GM23248 (cell line): ENCODE measurements at places on chromosomes 2 and 18.

- no peak for DNase-seq
Observed at GRCh38 chr2:222240676-222241049, 58.1 kb downstream of the PAX3 start.

DNA sequence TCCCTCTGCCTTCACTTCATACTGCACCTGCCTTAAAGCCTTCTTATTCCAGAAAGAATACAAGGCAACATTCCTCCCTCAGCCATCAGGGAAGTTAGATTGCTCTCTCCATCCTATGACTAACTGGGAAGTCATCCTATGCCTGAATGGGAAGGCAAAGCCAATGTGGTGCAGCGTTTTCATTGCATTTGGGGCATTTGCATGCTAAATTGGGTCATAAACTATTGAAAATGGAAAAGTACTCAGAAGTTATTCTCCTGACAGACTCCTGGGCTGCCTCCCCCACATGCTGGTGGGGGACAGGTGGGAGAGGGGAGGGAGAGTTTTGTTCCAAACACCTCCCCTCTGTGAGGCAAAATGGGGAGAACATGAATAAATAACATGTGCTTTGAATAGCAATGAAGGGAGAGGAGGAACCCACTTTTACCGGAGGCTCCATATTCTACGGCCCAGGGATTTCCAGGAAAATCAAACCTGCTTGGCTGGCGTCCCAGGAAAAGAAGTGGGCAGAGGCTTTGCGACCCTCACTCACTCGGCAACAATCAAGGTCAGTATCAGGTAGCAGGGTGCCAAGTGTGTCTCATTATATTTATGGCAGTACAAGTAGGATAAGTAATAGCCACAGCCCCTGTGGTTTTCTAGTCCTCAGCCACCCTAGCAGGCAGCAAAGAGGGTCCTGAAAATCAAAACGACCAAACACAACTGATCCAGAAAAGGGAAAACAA lies 84.1 kb downstream of the BOD1L2 start:
- DNase-seq: no peak

- DNase-seq: no peak
Observed at GRCh38 chr18:78722386-78722785, 257.2 kb upstream of the SALL3 start.

DNA sequence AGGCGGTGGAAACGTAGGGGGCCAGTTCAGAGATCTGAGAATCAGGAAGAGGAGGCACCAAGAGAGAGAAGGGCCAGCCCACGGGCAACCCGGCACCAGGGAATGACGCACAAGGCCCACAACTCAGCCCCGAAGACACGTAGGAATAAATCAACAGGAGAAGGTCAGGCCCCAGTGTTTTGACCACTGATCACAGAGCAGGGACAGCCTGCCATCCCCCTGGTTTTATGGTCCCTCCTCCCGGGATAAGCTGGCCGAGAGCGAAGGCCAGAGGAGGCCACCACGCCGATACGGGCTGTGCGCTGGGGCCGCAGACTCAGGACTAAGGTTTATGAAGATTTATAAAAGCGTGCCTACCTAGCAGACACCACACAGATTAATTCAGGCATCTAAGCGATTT lies 341.4 kb downstream of the ZNF516 start:
- DNase-seq: no peak

- DNase-seq: no peak
Observed at GRCh38 chr2:75764611-75765010, 53.9 kb upstream of the GCFC2 start.

- DNase-seq: no peak
Observed at GRCh38 chr2:38991899-38992298, 102.2 kb downstream of the ARHGEF33 start.

DNA sequence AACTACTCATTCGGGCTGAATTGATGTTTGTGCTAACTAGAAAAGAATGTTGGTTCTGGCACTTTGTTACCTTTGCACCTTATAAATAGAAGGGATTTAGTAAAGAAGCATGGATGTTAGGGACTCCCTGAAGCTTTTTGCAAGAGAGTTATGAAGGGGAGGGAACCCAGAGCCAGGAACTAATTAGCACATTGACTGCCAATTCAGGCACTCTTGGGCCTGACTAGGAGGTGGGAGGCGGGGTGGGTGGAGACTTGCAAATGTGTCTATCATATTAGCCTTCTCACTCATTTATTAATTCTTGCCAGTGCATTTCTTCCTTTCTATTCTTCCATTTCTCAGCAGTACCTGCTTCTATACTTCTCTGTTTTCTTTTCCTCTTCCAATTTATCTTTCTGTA lies 1022.4 kb downstream of the TMEM182 start:
- DNase-seq: no peak

DNA sequence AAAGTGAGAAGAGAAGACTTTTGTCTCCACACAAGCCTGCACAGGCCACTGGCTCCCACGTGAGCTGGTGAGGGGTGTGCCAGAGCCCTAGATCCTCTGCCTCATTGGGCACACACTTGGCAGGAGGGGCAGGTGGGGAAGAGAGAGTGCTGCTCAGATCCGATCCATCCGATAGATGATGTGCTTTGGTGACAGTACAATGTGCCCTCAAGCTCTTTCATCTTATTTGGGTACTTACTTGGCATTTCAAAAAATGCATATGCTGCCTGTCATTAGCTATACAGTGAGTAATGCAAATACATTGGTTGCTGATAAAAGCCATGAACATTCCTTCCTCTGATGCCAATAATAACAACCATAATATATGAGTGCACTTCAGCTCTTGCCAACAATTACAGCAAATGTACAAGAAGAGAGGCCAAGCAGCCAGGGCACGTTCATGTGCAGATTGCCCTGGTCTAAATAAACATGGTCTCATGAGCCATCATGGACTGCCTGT lies 255.3 kb downstream of the VAPA start:
- DNase-seq: peak; percentile 46

DNA sequence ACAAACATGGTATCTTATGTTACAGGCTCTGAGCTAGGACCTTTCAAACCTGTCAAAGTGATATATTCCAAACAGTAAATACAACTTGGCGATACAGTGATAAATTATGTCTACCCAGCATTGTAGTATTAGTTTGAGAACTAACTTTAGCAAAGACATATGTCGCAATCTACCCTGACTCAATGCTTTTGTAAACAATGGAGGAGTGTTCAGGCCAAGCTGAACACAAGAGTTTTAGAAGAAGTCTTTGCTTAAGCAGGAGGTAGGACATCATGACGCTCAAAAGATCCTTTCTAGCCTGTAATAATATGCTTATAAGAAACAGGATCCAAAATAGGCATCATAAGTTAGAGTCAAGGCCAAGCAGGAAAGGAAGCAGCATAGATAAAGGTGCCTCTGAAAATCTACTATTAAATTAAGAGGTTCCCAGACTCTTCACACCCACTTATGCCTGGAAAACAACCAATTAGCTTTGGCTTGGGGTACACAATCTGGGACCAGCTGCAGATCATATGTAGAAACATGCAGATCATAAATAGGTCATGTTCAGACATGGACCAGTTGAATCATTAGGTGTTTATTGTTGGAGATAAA lies 132.5 kb downstream of the CSRNP3 start:
- peak; percentile 84 for DNase-seq

DNA sequence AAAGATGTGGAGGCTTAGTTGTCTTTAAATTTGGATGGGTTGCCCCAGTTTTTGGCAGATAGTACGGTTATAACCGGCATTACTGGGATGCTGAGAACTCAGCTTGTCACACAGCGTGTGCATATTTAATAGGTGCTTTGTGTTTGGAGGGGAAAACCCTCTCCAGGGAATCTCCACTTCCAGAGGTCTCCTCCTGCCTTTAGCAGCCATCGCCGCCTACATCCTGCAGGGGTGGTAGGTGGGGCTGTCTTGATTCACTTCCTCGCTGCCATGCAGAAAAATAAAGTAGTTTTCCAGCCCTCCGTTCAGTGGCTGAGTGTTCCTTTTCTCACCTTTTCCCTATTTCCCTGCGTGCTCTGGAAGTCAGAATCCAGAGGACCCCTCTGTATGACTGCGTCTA lies 76.4 kb downstream of the ITGB1BP1 start:
- no peak for DNase-seq

GRCh38 chr2:228063558-228063957 lies 117.9 kb downstream of the SPHKAP start:
- DNase-seq: peak; percentile 36

GRCh38 chr2:239647052-239647819 lies 246.4 kb upstream of the HDAC4 start:
- DNase-seq: no peak

- DNase-seq: no peak
Observed at GRCh38 chr2:222595581-222595980, 60.3 kb downstream of the FARSB start.

- no peak for DNase-seq
Observed at GRCh38 chr18:45503990-45504389, 111.3 kb upstream of the SLC14A2 start.

GRCh38 chr2:173087214-173087581 lies 11.6 kb downstream of the MAP3K20 start:
- peak; percentile 33 for DNase-seq

DNA sequence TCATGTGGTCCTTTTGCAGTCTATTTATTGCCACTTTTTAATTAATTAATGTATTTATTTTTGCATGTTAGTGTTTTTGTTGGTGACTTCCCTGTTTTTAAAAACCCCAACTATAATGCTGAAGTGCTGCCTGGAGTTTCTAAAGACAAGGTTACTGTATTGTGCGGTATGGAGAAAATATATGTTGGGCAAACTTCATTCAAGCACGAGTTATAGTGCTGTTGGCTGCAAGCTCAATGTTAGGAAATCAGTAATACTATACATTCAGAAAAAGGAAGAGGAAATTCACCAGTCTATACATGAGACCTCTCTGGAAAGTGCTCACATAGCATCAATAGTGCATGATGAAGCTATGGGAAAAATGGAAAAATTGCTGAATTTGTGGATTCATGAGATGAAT lies 15.4 kb upstream of the RBMS1 start:
- no peak for DNase-seq

- DNase-seq: no peak
Observed at GRCh38 chr18:39746201-39746600, 2180.6 kb upstream of the CELF4 start.

DNA sequence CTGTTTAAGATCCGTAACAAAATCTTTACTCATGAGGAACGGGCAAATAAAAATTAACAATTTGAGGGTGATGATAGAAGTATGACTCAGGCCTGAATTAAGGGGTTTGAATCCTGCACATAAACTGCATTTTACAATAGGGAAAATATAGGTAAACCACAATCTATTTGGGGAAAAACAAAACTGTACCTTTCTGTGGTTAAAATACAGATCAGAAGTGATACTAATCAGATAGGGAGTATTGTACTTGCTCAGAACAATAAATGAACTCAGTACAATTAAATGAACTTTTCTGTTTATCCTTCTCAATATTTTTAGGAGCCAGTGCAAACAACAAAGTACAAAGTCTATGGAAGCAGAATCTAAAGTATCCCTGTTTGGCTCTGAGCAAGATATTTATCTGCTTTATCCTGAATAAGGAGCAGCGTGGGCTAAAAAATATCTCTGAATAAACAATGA lies 287.3 kb downstream of the ZNF385B start:
- DNase-seq: no peak

DNA sequence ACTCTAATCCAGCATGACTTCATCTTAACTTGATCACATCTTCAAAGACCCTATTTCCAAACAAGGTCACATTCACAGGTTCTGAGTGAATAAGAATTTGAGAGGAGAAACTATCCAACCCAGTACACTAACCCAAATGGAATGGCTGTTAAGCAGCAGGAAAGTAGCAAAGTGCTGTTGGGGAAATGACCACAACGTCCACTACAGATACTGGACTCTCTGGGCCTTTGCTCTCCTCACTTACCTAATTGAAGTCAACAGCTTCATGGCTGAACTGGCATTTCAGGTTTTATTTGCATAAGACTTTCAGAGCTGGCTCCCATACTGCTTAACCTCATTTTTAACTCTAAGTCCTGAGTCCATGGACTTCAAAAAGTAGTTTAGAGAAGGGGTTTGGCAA lies 38.0 kb upstream of the ACVR2A start:
- peak; percentile 44 for DNase-seq

DNA sequence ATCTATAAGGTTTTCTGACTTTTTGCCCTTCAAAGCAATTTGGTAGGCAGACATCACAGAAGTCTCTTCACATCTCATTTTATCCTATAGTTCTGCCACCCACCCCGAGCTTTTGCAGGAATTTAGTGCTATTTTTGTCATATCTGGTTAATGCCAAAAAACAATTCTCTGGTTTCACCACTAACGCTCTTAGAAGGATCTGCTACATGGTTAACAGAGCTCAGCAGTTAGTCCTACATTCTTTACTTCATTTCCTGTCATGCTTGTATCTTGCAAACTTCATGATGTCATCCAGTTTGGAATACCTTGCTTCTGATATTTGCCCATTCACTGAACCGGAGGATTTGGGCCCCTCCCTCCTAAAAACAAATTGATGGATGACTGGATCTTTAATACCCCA lies 116.8 kb upstream of the SERPINE2 start:
- DNase-seq: peak; percentile 32

DNA sequence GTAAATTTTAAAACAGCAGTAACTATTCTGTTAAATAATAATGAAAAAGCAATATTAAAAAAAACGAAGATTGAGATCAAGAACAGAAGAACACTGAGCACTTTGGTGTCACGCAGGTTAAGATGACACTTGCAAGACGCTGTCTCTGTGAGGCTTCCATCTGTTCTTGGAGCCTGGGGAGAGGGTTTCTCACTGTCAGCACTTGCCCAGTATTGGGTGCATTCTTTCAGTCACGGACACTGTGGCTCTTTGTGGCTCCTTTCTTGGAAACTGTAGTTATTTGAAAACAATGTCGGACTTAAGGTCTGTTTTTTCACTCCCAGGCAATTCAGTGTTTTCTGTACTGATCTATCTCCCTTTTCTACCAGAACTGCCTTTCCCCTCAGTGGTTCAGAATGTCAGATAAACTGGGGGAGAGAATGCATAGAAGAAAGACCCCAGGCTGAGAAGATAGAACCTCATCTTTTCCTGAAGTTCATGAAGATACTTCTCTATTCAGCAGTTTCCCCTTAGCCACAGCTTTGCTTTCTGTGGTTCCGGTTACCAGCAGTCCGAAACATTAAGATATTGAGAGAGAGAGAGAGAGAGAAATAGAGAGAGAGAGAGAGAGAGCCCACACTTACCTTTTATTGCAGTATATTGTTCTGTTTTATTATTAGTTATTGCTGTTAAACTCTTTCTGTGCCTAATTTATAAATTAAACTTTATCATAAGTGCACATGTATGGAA lies 283.3 kb downstream of the DCDC2C start:
- DNase-seq: no peak

DNA sequence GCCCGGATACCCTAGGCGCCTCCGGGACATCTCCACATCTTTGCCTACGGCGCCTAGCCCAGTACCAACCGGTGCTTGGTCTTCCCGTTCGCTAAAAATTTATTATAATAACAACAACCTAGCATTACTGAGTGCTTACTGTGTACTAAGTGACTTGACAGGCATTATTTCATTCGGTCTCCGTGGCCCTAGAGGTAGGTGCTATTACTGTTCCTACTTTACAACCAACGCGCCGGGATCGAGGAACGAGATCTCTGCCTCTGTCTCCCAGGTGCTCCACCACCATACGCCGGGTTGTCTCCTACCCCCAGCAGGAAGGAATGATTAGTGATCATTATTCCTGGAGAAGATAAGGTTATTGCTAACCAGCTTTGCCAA lies 657 bp upstream of the BIN1 start:
- no peak for DNase-seq

GRCh38 chr2:99957332-99958133 lies 184.9 kb downstream of the AFF3 start:
- peak; percentile 36 for DNase-seq
